ENCODE measurements at places on chromosomes 6 and 20.

- peaks cover 90% of the 10 kb centered on the region for H3K36me3 ChIP-seq
- H3K27ac ChIP-seq: no peak overlapping the region
- H3K4me1 ChIP-seq: peaks cover 8% of the 10 kb centered on the region
- no peaks in the 10 kb centered on the region for H3K27me3 ChIP-seq
Measured at GRCh38 chr6:37459981-37460800, 27.2 kb downstream of the CMTR1 start.

DNA sequence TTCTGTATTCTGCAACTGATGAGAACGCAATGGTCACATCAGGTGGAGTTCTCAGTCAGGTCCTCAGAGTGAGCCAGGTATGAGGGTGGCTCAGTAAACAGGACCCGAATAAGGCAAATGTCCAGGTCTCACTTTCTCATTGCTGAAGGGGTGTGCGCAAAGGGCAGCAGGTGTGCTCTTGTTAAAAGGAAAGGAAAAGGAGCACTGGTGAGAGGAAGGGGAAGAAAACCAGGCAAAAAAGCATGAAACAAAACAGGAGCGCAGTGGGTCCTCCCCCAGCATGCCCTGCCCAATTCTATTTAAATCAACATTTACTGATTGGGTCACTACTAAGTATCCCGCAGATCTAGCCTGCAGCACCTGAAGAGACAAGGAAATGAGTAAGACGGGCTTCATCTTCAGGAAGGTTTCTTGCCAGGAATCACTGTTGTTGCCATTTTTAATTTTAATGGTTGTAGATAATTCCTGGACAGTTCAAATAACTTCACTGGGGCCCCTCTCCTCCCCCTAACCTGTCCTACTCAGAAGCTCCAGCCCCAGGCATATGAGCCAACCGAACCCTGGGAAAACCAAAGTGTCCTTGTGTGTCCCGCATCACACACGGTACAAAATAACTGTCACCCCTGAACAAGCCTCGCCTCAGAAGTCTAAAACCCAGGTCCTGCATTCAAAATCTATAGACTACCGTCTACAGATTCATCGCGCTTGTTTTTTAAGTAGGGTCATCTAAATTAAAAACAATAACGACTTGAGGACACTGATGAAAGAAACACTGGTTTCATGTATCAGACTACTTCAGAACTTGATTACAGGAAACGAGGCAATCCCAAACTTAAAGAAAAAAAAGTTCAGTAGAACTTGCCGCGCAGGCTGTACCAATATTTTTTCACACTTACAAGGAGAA, 980 bp downstream of the MBOAT1 start:
- no peak for DNase-seq
- peak overlapping the region; percentile 97 for H3K27ac ChIP-seq
- H3K4me1 ChIP-seq: peaks cover 89% of the 10 kb centered on the region
- no peaks in the 10 kb centered on the region for H3K36me3 ChIP-seq
- H3K27me3 ChIP-seq: no peaks in the 10 kb centered on the region

GRCh38 chr6:137191670-137192069, 18.2 kb upstream of the IL22RA2 start:
- H3K27me3 ChIP-seq: no peaks in the 10 kb centered on the region
- H3K4me3 ChIP-seq: no peak overlapping the region
- peak overlapping the region; percentile 66 for H3K27ac ChIP-seq
- peaks cover under 1% of the 10 kb centered on the region for H3K36me3 ChIP-seq
- no peak for DNase-seq

DNA sequence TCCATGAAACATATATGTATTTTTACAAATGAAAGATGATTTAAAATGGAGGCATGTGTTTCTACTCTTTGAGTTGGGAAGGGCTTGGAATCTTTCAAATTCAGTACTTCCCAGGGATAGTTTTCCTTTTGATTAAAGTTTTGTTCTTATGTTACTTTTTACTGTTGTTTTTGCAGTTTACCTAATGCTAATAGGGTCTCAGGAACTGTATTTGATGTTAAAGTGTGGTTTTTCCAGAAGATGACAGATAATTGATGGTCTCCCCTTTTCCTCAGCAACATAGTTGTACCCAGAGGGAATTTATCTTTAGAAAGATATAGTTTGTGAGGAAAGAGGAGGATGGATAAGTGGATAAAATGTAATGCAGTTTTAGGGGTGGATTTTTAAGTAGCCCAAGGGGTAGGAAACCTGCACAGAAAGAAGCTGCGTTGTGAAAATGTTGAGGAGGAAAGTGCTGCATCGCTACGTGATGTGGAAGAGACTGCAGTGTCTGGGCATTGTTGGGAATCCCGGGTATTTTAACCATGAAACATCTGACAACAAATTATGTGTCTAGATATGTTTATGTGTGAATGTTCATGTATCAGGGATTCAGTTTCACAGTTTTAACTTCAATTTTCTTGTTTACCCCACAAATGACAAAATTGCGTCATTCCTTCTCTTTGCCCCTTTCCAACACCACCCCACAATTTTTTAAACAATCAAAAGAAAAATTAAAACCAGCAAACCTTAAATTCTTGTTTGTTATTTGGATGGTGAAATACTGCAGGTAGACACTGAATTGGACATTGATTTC, 42.3 kb downstream of the GNAS start:
- peak overlapping the region; percentile 91 for H3K4me3 ChIP-seq
- H3K27me3 ChIP-seq: no peaks in the 10 kb centered on the region
- peaks cover 80% of the 10 kb centered on the region for H3K4me1 ChIP-seq
- H3K36me3 ChIP-seq: peaks cover 5% of the 10 kb centered on the region
- no peak for DNase-seq

DNA sequence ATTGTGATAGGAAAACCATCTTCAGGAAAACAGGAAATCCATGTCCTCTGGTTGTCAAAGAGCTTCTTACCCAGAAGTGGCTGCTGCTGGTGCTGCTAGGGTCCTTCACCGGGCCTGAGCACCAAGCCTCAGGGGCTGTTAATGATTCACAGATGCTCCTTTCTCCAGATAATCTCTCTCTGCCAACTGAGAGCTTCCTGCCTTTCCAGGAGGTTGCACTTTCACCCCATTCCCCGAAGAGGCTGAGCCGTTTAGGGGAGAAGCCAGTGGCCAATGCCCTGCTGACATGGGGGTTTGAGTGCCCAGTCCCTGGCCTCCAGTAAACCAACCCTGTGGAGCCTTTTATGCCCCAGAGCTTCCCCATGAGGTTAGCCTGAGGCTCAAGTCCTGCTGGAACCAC, 122.4 kb downstream of the CBLN4 start:
- no peak overlapping the region for H3K27ac ChIP-seq
- no peak for DNase-seq
- H3K4me1 ChIP-seq: no peaks in the 10 kb centered on the region
- no peak overlapping the region for H3K4me3 ChIP-seq

- peaks cover 20% of the 10 kb centered on the region for H3K4me1 ChIP-seq
- peaks cover 14% of the 10 kb centered on the region for H3K27me3 ChIP-seq
- no peaks in the 10 kb centered on the region for H3K36me3 ChIP-seq
Measured at GRCh38 chr20:34311118-34312023, 8.2 kb upstream of the AHCY start.

DNA sequence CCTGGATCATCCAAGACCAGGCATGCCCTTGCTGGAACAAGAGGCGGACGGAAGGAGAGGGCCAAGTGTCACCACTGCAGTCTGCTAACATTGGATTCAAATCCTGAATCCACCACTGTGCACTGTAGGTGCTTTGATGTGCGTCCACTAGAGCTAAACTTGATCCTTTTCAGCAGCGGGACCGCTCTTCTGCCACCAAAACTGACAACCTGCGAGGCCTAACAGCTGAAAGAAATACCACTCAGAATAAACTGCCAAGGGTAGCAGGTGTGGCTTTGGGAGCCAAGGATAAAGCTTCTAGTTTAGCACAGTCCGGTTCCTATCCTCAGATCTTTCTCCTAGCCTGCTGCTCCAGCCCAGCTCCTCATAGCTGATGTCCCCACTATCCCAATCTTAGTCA, 108.0 kb downstream of the ATXN1 start:
- H3K27me3 ChIP-seq: no peaks in the 10 kb centered on the region
- peaks cover 8% of the 10 kb centered on the region for H3K4me1 ChIP-seq
- no peak for DNase-seq
- H3K4me3 ChIP-seq: no peak overlapping the region
- H3K27ac ChIP-seq: no peak overlapping the region
- peaks cover 5% of the 10 kb centered on the region for H3K36me3 ChIP-seq

GRCh38 chr6:72704979-72705378, 83.1 kb downstream of the KCNQ5 start:
- H3K27ac ChIP-seq: no peak overlapping the region
- no peaks in the 10 kb centered on the region for H3K36me3 ChIP-seq
- no peaks in the 10 kb centered on the region for H3K27me3 ChIP-seq
- DNase-seq: no peak
- no peaks in the 10 kb centered on the region for H3K4me1 ChIP-seq
- H3K4me3 ChIP-seq: no peak overlapping the region

- H3K27me3 ChIP-seq: no peaks in the 10 kb centered on the region
- peak within 1 kb of the TSS; percentile 62 for H3K27ac ChIP-seq
- peak within 1 kb of the TSS; percentile 60 for H3K4me3 ChIP-seq
- H3K36me3 ChIP-seq: no peaks in the 10 kb centered on the region
- DNase-seq: peak; percentile 37
Measured at GRCh38 chr6:31575335-31575901, at the start of gene TNF. TSS of gene TNF (plus strand) at chr6:31575565. CDS start at chr6:31575742, 177 bp downstream.

- no peak for DNase-seq
- H3K27ac ChIP-seq: no peak overlapping the region
- no peaks in the 10 kb centered on the region for H3K4me1 ChIP-seq
- H3K4me3 ChIP-seq: no peak overlapping the region
- no peaks in the 10 kb centered on the region for H3K36me3 ChIP-seq
- peaks cover 91% of the 10 kb centered on the region for H3K27me3 ChIP-seq
Measured at GRCh38 chr6:27651371-27651732, 178.4 kb upstream of the ZNF184 start.

DNA sequence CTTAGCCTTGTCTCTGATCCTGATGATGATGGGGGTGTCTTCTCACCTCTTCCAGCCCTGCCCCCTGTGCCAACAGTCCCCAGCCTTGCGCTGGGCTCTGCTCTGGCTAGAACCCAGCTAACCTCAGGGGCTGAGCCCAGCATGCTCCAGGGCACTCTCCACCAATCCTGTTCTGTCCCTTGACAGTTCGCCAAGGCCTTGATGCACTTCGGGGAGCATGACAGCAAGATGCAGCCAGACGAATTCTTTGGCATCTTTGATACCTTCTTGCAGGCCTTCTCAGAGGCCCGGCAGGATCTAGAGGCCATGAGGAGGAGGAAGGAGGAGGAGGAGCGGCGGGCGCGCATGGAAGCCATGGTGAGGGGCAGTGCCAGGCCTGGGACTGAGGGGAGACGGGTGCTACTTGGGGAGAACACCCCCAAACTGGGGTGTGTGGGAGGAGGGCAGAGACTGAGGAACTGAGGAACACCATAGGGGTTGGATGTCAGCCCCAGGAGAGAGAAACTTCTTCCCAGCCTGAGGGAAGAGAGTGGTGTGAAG, 33.1 kb downstream of the MOCS1 start:
- H3K4me3 ChIP-seq: no peak overlapping the region
- no peaks in the 10 kb centered on the region for H3K27me3 ChIP-seq
- DNase-seq: no peak
- peaks cover 35% of the 10 kb centered on the region for H3K36me3 ChIP-seq
- H3K4me1 ChIP-seq: no peaks in the 10 kb centered on the region

- DNase-seq: no peak
- no peaks in the 10 kb centered on the region for H3K36me3 ChIP-seq
- no peak overlapping the region for H3K27ac ChIP-seq
- peaks cover 18% of the 10 kb centered on the region for H3K27me3 ChIP-seq
Measured at GRCh38 chr20:48096212-48096875, 311.1 kb upstream of the SULF2 start.

- no peaks in the 10 kb centered on the region for H3K4me1 ChIP-seq
- H3K27me3 ChIP-seq: no peaks in the 10 kb centered on the region
- no peak overlapping the region for H3K4me3 ChIP-seq
- DNase-seq: no peak
- no peak overlapping the region for H3K27ac ChIP-seq
- no peaks in the 10 kb centered on the region for H3K36me3 ChIP-seq
Measured at GRCh38 chr6:90790058-90790457, 203.2 kb upstream of the MAP3K7 start.

- no peaks in the 10 kb centered on the region for H3K36me3 ChIP-seq
- DNase-seq: no peak
- peaks cover 24% of the 10 kb centered on the region for H3K4me1 ChIP-seq
- peak overlapping the region; percentile 74 for H3K4me3 ChIP-seq
- peaks cover 61% of the 10 kb centered on the region for H3K27me3 ChIP-seq
- H3K27ac ChIP-seq: peak overlapping the region; percentile 89
Measured at GRCh38 chr6:68633972-68634725, 933 bp upstream of the ADGRB3 start.

- no peaks in the 10 kb centered on the region for H3K36me3 ChIP-seq
- H3K4me1 ChIP-seq: peaks cover 10% of the 10 kb centered on the region
- no peak for DNase-seq
- H3K27ac ChIP-seq: no peak overlapping the region
- no peak overlapping the region for H3K4me3 ChIP-seq
Measured at GRCh38 chr6:141110481-141110880, 1022.2 kb upstream of the GJE1 start.

DNA sequence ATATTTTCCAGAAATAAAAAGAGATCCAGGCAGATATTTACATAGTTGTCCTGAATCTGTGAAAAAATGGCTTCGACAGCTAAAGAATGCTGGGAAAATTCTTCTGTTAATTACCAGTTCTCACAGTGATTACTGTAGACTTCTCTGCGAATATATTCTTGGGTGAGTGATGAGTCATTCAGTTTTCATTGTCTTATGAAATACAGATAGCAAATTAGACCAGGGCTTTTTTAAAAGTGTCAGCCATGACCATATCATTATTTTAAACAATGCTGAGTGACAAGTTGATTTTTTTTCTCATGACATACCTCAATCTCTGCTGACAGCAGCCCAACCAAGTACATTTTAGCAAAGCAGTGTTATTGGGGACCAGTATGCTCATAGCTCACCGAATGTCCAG, 32.8 kb downstream of the TSPYL4 start:
- H3K4me3 ChIP-seq: no peak overlapping the region
- H3K27ac ChIP-seq: no peak overlapping the region
- peaks cover 7% of the 10 kb centered on the region for H3K36me3 ChIP-seq
- DNase-seq: no peak
- peaks cover 14% of the 10 kb centered on the region for H3K4me1 ChIP-seq

DNA sequence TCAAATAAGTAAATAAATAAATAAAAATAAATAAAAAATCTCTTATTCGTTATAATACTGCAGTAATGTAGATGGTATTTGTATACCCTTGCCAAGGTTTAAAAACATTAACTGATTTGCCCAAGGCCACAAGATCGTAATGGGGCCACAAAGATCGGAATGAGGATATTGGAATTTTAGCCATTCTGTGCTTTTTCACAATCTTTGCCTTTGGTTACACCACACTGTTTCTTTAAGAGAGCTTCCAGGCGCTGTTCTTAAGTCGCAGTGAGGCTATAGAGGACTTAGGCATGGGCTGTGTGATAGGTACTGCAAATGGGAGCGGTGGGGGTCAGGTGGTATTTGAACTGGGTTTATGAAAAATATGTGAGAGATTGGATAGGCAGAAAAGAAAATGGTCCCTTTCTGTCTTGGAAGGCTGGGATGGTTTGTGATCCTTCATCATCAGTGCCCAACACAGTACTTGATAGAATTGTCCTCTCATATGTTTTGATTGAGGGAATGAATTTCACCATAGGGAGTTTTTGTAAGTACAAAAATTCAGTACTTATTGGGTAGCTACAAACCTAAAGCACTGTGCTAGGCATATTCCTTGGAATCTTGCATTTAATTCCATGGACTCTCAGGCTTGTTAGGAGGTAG, 1.4 kb downstream of the NUS1 start:
- H3K36me3 ChIP-seq: no peaks in the 10 kb centered on the region
- no peaks in the 10 kb centered on the region for H3K27me3 ChIP-seq
- H3K4me3 ChIP-seq: peak overlapping the region; percentile 83
- H3K27ac ChIP-seq: peak overlapping the region; percentile 84

All from left ventricle myocardium inferior (tissue), 1 donor.